Sciatic nerve (tissue), 2 donors: ENCODE measurements at places on chromosomes 4 and X.

GRCh38 chr4:2257361-2258081 is 4.4 kb downstream of the MXD4 start:
- DNase-seq: peak; percentile 53

- DNase-seq: no peak
These were observed 140.6 kb upstream of the ARX start for GRCh38 chrX:25156323-25156722.

DNA sequence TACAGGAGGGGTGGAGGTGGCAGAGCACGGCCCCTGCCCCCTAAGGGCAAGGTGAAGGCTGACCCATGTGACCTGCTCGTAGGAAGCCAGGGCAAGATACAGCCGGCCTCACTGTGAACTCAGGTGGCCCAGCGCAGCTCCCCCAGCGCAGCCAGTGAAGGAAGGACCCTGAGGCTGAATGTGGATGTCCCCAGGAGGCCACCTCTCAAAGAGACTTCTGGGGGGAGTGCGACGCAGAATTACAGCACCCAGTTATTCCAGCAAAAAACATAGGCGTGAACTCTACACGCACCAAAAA is 52.6 kb downstream of the ZFYVE28 start:
- DNase-seq: no peak

DNA sequence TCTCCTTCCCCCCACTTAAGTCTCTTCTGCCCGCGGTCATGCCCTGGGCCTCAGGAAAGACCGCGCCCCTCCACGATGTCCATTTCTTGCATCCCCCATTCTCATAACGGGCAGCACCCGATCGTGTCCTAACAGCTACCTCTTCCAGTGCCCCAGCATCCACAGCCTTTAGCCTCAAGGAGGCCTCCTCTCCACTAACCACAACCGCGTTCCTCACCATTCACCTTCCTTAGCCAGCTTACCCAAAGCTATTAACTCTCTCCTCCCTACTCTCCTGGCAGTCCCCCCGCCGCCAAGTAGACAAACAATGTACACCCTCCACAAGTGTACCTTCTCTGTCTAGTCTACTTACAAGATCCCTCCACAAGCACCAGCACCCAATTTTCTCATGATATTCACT is 58.6 kb upstream of the PAGE5 start:
- no peak for DNase-seq

GRCh38 chr4:14218641-14219040 is 591.1 kb upstream of the BOD1L1 start:
- DNase-seq: no peak

DNA sequence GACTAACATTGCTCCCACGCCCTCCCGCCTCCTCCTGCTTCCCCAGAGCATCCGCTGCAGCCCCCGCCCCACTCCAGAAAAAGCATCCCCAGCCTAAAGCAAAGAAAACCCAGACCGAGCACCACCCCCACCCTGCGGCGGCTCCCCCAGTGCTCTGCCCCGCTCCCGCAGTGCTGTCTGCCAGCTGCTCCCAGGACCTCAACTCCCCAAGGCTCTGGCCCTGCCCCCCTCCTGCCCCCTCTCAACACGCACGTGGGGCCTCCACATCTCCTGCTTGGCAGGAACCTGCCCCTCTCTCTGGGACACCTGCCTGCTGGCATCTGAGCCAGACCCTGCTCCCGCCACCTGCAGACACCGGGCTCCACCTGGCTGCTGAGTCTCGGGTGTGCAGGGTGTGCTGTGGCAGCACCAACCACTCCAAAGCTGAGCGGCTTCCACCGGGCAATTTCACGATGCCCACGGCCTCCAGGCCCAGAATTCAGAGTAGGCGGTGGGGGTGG is 79.4 kb downstream of the FAM53A start:
- no peak for DNase-seq

DNA sequence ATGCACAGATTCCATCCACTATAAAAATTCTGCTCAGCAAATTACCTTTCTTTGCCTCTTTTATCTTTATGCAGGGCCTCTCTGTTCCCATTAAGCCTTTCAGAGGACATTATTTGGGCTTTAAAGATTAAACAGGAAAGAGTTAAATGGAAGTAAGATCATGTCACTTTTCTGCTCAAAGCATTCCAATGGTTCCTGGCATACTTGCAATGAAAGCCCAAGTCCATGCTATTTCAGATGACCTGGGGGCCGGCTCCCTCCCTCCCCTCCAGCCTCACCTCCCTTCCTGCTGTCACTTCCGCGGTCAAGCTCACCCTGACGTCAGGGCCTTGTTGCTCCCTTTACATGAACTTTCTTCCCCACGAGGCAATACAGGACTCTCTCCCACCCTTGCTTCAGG is 125.5 kb downstream of the C4orf51 start:
- no peak for DNase-seq

DNA sequence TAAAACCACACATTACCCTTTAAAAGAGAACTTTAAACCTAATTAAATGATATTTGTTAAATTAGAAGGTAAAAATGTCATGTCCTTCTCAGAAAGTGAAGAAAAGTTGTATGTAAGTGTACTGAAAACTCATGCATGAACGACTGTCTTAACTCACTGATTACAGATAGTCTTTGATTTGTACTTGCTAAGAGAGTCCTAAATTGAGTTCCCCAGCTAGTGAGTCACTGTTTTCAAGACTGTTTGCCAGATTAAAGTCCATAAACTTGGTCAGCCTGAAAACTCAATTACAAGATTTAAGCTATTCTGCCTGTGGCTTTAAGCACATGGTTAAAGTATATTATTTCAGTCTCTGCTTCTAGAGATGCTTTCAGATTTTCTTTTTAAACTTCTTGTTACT is 124.9 kb upstream of the ZCCHC13 start:
- no peak for DNase-seq

GRCh38 chr4:53558065-53558801 is 33.1 kb downstream of the LNX1 start:
- no peak for DNase-seq

GRCh38 chrX:694800-695199 is 64.2 kb downstream of the SHOX start:
- no peak for DNase-seq
